ENCODE measurements at places on chromosomes 1 and 21. TPM values are rescaled to one million over a fixed set of nuclear protein-coding genes. Genes with fewer than 3 reads are reported as not detected.

The HUNK gene
- 0.10 TPM for total RNA-seq

The GPR161 gene
- 0.29 TPM for total RNA-seq

The C1orf116 gene
- total RNA-seq = not detected

The PADI2 gene
- not detected for total RNA-seq

Data from activated naive CD4-positive, alpha-beta T cell treated with anti-CD3 and anti-CD28 coated beads for 36 hours (primary cell).